ENCODE measurements at places on chromosomes 11 and 22.

- DNase-seq = no peak
Measured at GRCh38 chr22:22936915-22937656, 49.5 kb downstream of the IGLL5 start.

DNA sequence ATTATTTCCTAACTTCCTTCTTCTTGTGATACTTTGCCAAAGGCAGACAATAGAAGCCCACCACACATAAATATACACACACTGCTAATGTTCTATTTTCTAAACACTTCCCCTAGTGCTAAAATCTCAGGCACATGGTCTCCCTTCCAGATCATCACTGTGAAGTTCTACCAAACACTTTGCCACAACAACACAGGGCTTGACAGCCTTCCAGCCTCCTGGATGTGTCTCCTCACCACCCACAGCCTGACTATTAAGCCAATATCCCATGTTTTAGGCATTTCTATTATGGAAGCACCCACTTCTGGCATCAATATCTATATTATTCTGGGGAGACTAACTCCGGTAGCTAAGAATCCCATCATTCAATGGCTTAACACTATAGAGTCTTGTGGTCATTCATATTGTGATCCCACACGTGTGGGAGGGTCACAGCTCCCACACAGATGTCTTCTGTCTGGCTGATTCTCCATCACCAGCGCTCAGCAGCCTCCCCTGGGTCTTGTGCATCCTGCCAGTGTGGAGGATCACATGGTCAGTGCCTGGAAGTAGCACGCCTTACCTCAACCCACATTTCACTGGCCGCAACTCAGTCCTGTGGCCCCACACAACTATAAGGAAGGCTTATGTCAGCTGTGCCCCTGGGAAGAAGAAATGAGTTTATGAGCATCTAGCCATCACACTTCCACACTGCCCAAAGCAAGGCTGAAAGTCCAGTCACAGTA is 29.0 kb downstream of the SPATA19 start:
- DNase-seq = no peak

DNA sequence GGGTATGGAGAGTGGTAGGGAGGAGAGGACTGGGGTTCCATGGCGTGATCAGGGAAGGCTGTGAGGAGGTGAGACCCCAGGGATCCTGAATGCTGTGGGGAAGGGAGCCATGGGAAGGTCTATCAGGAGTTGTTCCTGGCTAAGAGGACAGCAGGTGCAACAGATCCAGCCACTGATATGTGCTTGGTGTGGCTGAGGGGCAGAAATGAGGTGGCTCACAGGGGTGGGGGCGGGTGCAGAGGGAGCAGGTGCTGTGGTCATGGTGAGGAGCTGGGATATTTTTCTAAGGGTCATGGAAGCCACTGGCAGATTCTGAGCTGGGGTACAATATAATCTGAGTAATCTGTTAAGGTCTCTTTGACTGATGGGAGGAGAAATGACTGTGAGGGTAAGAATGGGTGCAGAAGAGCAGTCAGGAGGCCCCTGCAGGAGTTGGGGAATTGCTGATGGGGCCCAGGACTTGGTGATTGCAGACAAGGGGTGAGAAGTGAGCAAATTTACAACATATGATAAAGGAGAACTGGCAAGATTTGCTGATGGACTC is 31.3 kb upstream of the DMC1 start:
- no peak for DNase-seq

GRCh38 chr11:64415996-64416728 is 57.2 kb downstream of the RPS6KA4 start:
- DNase-seq = no peak

DNA sequence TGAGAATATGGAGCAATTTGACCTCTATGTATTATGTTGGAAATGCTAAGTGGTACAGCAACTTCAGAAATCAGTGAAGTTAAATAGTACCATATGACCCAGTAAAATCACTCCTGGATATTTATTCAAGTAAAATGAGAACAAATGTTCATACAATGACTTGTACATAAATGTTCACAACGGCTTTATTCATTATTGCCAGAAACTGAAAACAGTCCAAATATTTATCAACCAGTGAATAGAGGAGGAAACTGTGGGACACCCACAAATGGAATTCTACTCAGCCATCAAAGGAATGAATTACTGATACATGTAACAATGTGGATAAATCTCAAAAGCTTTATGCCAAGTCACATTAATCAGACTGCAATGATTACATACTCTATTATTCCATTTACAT is 416.3 kb downstream of the AASDHPPT start:
- DNase-seq = no peak

DNA sequence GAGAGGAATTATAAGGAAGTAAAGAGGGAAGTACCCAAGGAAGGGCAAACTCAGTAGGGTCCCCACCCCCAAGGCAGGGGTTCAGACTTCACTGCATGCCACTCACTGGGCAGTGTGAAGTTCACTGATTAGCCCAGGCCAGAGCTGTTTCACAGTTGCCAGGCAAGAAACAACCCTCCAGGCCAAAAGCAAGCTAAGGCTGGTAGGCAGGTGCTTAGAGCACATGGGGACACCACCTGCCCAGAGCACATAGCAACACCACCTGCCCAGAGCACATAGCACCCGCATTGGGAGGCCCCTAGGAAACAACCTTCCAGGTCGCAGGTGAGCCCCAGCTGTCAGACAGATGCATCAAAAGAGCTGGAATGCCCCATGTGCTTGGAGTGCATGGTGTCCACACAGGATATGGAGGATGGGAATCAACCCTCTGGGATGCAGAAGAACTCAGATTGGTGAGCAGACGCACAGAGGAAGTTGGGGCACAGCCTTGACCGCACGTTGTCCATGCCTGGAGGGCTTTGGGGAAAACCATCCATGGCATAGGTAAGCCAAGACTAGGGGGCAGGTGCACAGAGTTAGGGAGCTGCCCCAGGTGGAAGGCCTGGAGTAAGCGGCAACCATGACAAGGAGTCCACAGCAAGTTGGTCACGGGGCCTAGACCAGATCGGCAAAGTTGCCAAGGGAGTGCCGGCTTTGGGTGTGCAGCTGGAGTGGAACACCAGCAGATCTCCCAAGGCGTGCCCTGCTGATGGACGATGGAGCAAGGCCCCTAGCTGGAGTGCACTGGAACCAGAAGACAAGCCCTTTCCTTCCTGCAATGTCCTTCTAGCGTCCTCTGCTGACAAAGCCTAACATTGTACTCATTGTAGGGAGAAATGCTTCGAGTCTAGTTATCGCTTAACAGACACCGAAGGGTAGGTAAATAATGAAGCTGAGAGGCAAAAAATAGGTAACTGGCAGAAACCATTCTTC is 7.8 kb upstream of the TMEM216 start:
- no peak for DNase-seq

DNA sequence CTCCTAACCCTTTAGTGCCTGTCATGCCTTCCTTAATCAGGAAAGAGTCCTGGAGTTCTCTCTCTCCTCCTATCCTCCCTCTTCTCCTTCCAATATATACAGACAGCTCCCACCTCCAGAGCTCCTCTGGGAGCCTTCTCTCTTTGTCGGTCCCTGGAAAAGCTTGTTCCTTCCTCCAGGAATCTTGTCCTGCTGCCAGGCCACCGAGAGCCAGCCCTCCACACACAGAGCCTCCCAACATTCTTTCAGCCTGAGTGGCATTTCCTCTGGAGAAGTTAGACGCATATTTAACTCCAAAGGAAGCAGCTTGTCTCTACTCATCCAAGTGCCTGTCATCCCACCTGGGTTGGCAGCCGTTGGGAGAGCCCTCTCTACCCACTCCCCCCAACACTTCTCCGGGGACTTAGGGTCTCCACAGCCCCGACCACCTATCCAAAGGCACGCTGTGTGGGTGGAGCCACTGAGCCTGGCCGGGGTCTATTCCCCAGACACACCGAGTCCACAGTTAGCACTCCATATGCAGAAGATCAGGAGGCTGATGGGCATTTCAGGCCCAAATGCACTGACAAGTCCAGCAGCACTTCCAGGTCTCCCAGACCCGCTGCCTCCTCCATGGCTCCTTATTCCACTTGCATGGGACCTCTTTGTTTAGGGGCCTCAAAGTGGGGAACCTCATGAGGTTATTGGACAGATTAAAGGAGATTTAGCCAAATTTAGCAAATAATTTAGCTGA is 31.1 kb downstream of the DKK3 start:
- DNase-seq = peak; percentile 62

- no peak for DNase-seq
Measured at GRCh38 chr11:117427356-117427874, 99.8 kb downstream of the CEP164 start.

DNA sequence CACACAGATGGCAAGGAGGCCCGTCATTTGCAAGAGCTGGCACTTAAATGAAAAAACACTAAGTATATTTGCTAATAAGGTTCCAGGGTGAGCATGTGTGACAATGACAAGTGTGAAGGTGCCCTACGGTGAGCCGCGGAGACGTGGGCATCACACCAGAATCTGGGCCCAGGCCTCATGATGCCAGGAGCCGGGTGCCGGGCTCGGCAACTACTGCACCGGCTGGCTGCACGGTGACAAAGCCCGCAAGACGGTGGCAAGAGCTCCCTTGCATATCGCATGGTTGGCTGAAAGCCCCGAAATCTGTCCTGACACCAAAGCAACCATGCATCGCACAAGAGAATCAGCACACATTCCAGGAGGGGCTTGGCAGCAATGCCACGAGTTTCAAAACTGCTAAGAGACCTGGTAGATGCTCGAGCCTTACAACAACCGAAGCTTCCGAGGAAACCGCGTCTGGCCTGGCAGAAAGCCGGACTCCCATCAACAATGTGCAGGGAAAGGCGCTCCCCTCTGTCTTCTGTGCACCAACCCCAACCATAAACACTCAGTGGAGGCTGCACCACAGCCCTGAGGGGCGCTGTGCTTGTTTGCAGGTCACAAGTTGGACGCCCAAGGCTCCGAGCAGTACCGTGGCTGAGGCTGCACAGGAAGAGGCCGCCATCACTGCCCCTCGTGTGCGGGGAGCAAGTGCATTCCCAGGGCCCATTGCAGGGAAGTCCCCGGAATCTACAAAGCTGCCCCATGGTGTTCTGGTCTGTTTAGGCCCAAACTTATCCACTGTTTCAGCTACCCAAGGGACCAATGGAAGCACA is 339.7 kb downstream of the CTTN start:
- DNase-seq = no peak

DNA sequence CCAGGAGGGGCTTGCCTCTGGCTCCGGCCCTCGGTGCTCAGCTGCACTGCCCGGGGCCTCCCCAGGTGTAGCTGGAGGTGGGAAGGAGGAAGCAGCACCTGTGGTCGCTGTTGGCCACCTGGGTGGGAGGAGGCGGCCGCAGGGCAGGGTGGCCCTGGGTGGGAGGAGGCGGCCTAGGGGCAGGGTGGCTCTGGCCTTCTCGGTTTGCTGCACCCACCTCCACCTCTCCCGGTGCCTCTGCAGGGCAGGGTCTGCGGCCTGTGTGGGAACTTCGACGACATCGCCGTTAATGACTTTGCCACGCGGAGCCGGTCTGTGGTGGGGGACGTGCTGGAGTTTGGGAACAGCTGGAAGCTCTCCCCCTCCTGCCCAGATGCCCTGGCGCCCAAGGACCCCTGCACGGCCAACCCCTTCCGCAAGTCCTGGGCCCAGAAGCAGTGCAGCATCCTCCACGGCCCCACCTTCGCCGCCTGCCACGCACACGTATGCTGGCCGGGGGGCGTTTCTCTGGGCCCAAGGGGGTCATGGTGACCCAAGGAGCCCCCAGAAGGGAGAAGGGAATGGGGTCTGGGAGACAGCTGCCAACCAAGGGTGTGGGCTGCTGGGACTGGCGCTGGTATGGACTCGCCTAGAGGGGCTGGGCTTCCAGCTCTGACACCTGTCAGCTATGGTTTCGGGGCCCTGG is 20.6 kb downstream of the MUC5AC start:
- DNase-seq = no peak

DNA sequence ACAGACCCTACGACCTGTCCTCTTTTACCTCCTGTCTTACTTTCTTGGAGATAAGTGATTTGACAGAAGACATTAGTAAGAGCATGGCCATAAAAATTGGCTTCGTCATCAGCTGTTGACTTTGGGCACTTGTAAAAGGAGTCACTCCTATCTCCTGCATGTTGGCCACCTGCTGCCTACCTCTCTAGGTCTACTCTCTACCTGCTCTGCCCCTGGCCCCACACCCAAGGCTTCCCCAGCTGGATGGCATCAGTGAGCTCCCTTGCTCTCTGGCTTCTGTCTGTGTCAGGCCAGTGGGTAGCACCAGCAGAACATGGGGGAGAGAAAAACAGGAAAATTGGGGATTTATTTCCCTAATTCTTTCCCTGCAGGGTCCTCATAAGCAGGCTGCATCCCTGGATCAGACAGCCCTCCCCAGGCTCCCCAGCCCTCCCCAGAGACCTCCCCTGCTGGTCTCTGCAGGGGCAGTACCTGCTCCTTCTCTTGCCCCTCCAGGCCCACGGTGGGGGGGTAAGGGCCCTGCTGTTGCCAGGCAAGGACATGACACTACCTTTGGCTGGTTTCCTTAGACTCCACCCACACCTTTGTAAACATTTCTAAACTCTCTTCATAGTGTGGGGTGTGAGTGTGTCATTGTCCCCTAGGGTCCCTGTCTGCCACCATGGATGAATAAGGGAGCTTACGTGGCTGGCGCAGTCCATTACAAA is 157.0 kb upstream of the NECTIN1 start:
- no peak for DNase-seq

- DNase-seq = peak; percentile 3
Measured at GRCh38 chr22:17536269-17536668, 27.0 kb upstream of the SLC25A18 start.

GRCh38 chr11:64288353-64288750 is 2.7 kb downstream of the GPR137 start:
- no peak for DNase-seq

- DNase-seq = no peak
Measured at GRCh38 chr11:77191823-77192495, 63.9 kb downstream of the MYO7A start.

DNA sequence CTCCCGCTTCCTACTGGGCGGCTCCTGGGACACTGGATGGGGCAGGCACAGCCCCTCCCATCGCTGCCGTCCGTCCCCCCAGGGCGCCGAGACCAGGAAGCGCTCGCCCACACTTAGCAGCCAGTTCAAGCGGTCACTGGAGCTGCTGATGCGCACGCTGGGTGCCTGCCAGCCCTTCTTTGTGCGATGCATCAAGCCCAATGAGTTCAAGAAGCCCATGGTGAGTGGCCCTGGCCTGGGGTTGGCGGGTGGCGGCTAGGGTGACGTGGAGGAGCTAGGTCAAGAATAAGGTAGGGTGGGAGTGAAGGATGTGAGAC is 44.6 kb downstream of the MYO7A start:
- no peak for DNase-seq

- DNase-seq = peak; percentile 98
Measured at GRCh38 chr11:31826536-31827438, 15.7 kb upstream of the PAX6 start.

Data from eye (tissue), 1 donor.